Kidney (tissue), 22 donors: ENCODE measurements at places on chromosomes 16 and 17. TPM values are rescaled to one million over a fixed set of nuclear protein-coding genes. Genes with fewer than 3 reads are reported as not detected.

- H3K4me1 ChIP-seq: no peaks in the 10 kb centered on the region
- no peak overlapping the region for H3K27ac ChIP-seq
- H3K27me3 ChIP-seq: no peaks in the 10 kb centered on the region
Observed at GRCh38 chr17:61659437-61659836, 68.4 kb upstream of the NACA2 start.

DNA sequence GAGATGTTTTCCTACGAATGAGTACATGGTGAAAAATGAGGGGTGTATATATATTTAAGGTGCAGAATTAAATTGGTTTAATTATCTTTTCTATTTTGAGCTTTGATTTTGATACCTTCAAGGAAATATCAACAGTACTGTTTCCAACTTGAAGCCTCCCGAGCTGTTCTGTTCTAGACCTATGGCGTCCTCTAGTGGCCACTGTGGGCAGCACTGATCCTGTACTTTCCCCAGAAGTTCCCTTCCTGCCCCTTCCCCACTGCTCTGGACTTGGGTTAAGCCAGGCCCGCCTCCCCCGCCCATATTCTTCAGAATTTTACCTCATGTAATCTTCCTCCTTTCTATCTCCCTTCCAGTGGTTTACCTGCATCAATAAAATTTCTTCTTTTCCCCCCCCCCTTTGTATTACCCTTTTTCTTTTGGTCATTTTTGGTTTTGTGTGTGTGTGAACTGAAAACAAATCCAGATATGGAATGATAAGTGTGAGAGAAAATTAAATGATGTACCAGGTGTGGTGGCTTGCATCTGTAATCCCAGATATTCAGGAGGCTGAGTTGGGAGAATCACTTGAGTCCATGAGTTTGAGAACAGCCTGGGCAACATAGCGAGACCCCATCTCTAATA is 1643.5 kb downstream of the TP53TG3F start:
- H3K36me3 ChIP-seq: no peaks in the 10 kb centered on the region
- no peaks in the 10 kb centered on the region for H3K4me1 ChIP-seq
- no peak overlapping the region for H3K4me3 ChIP-seq
- no peak for DNase-seq
- H3K27me3 ChIP-seq: no peaks in the 10 kb centered on the region
- no peak overlapping the region for H3K27ac ChIP-seq

GRCh38 chr16:55249361-55249760 is 74.6 kb upstream of the IRX6 start:
- H3K4me1 ChIP-seq: no peaks in the 10 kb centered on the region
- H3K27ac ChIP-seq: no peak overlapping the region
- no peaks in the 10 kb centered on the region for H3K36me3 ChIP-seq

- no peaks in the 10 kb centered on the region for H3K4me1 ChIP-seq
- H3K36me3 ChIP-seq: no peaks in the 10 kb centered on the region
- H3K27ac ChIP-seq: no peak overlapping the region
- no peak for DNase-seq
- H3K4me3 ChIP-seq: no peak overlapping the region
Observed at GRCh38 chr17:10993126-10993525, 155.2 kb upstream of the PIRT start.

- peak overlapping the region; percentile 83 for H3K27ac ChIP-seq
- H3K4me1 ChIP-seq: peaks cover 24% of the 10 kb centered on the region
- peak; percentile 75 for DNase-seq
Observed at GRCh38 chr17:17752821-17753321, 71.6 kb downstream of the RAI1 start.

DNA sequence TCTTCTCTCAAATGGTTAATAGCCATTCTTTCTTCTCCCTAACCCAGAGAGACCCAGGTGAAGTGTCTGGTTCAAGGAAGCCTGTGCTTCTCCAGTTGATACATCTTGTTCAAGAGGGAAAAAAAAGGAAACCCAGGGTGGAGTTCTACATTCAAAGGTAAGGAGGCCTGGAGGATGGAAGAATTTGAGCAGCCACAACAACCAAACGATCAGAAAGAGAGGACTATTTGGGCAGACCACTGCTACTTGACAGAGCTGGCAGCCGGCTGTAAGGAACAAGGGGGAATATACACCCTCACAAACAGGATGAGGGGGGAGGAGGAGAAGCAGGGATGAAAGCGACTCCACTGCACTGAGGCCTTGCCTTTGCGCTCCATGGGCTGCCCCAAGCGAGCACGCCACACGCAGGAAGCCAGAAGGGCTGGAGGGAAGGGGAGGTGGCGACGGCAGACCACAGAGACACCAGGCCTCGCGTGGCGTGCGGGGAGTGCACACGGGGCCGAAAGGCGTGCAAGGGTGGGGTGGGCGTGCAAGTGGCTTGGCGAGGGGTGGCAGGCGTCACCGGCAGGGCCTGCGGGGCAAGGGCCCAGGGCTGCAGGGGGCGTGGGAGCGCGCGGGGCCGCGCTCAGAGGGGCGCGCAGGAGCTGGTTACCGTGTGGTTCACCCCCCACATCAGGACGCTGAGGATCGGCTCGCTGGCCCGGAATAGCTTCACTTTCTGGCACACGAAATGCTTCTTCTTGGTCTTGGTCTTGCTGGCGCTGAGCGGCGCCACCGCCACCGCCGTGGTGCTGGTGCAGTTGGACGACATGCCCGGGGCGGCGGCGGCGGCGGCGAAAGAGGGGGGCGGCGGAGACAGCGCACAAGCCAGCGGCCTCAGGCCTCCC is 499 bp downstream of the PIP4K2B start:
- peaks cover 23% of the 10 kb centered on the region for H3K36me3 ChIP-seq
- H3K27ac ChIP-seq: peak overlapping the region; percentile 91
- DNase-seq: no peak
- peaks cover 5% of the 10 kb centered on the region for H3K4me1 ChIP-seq
- peak overlapping the region; percentile 69 for H3K4me3 ChIP-seq

DNA sequence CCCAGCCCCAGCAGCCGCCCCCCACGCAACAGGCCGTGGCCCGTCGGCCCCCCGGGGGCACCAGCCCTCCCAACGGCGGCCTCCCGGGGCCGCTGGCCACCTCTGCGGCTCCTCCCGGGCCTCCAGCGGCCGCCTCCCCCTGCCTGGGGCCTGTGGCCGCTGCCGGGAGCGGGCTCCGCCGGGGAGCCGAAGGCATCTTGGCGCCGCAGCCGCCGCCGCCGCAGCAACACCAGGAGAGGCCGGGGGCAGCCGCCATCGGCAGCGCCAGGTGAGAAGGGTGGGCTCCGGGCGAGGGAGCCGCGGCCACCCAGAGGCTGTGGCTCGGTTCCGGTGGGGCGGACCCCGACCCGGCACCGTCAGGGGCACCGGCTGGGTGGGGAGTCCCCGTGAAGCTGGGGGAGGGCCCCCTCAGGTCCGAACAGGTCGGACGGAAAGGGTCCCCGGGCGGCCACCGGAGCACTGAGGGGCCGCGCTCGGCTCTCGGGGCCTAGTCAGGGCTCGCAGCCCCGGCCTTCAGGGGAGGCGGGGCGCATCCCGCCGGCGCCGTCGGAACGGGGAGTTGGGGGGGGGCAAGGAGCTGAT is 583 bp downstream of the ATXN2L start:
- no peaks in the 10 kb centered on the region for H3K27me3 ChIP-seq
- H3K4me1 ChIP-seq: no peaks in the 10 kb centered on the region
- H3K36me3 ChIP-seq: peaks cover 27% of the 10 kb centered on the region

GRCh38 chr16:63744077-63744874 is 1377.6 kb downstream of the CDH11 start:
- no peak overlapping the region for H3K4me3 ChIP-seq
- H3K27ac ChIP-seq: no peak overlapping the region
- H3K36me3 ChIP-seq: no peaks in the 10 kb centered on the region

GRCh38 chr17:69533481-69534234 is 119.2 kb downstream of the MAP2K6 start:
- DNase-seq: no peak
- H3K27ac ChIP-seq: no peak overlapping the region
- no peaks in the 10 kb centered on the region for H3K4me1 ChIP-seq
- peaks cover 3% of the 10 kb centered on the region for H3K36me3 ChIP-seq
- H3K4me3 ChIP-seq: no peak overlapping the region
- H3K27me3 ChIP-seq: no peaks in the 10 kb centered on the region

- no peak for DNase-seq
- no peaks in the 10 kb centered on the region for H3K4me1 ChIP-seq
- no peaks in the 10 kb centered on the region for H3K36me3 ChIP-seq
- no peak overlapping the region for H3K4me3 ChIP-seq
Observed at GRCh38 chr17:43809121-43809520, 23.8 kb downstream of the MPP3 start.

- H3K4me3 ChIP-seq: no peak overlapping the region
- no peak overlapping the region for H3K27ac ChIP-seq
- no peaks in the 10 kb centered on the region for H3K4me1 ChIP-seq
Observed at GRCh38 chr16:65185241-65185778, 63.4 kb upstream of the CDH11 start.

- H3K36me3 ChIP-seq: no peaks in the 10 kb centered on the region
- H3K27ac ChIP-seq: no peak overlapping the region
- H3K4me3 ChIP-seq: no peak overlapping the region
- H3K27me3 ChIP-seq: no peaks in the 10 kb centered on the region
- H3K4me1 ChIP-seq: no peaks in the 10 kb centered on the region
Observed at GRCh38 chr17:82435103-82435502, 15.4 kb downstream of the CYBC1 start.

DNA sequence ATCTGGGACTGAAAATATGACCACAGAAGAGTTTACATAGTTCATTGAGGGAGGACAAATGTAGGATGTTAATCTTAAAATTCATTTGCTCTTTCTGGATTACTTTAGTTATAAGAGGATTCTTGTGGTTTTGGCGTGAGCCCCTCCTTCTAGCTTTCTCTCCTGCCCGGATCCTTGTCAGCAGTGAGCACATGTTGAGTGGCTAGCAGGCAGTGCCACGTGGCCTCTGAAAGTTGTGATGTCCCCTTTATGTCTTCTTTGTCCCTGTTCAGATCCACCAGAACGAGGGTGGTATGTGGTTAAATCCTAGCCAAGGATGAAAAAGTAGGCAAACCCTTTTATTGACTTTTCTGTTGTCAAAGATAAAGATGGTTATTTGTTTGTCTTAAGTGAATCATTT is 83.8 kb downstream of the GNAO1 start:
- no peaks in the 10 kb centered on the region for H3K4me1 ChIP-seq
- no peaks in the 10 kb centered on the region for H3K27me3 ChIP-seq
- H3K36me3 ChIP-seq: no peaks in the 10 kb centered on the region
- no peak overlapping the region for H3K4me3 ChIP-seq
- H3K27ac ChIP-seq: no peak overlapping the region
- no peak for DNase-seq

GRCh38 chr17:79223953-79224352 is 149.3 kb downstream of the ENGASE start:
- peaks cover 11% of the 10 kb centered on the region for H3K27me3 ChIP-seq
- no peaks in the 10 kb centered on the region for H3K36me3 ChIP-seq
- H3K4me1 ChIP-seq: no peaks in the 10 kb centered on the region
- no peak for DNase-seq

- no peak overlapping the region for H3K4me3 ChIP-seq
- H3K36me3 ChIP-seq: no peaks in the 10 kb centered on the region
- H3K4me1 ChIP-seq: no peaks in the 10 kb centered on the region
- H3K27ac ChIP-seq: no peak overlapping the region
Observed at GRCh38 chr17:61904094-61904710, 23.6 kb downstream of the INTS2 start.

- DNase-seq: peak; percentile 22
- H3K27ac ChIP-seq: no peak overlapping the region
- no peaks in the 10 kb centered on the region for H3K36me3 ChIP-seq
- H3K4me1 ChIP-seq: no peaks in the 10 kb centered on the region
- no peak overlapping the region for H3K4me3 ChIP-seq
- H3K27me3 ChIP-seq: peaks cover 4% of the 10 kb centered on the region
Observed at GRCh38 chr16:57981636-57982035, 10.7 kb upstream of the CNGB1 start.

- no peaks in the 10 kb centered on the region for H3K4me1 ChIP-seq
- H3K27ac ChIP-seq: no peak overlapping the region
- no peaks in the 10 kb centered on the region for H3K27me3 ChIP-seq
- no peak overlapping the region for H3K4me3 ChIP-seq
Observed at GRCh38 chr16:54370278-54371040, 83.9 kb upstream of the IRX3 start.

LSM12 gene
- total RNA-seq: 47.6 TPM

RMI2 gene
- total RNA-seq: 4.6 TPM

RND2 gene
- 0.63 TPM for total RNA-seq

KRT33A gene
- total RNA-seq: not detected

SLC16A3 gene
- total RNA-seq: 85.7 TPM
